ENCODE measurements at places on chromosomes 7 and 10.

GRCh38 chr7:18179093-18179492, 151.4 kb upstream of the PRPS1L1 start:
- DNase-seq: no peak

DNA sequence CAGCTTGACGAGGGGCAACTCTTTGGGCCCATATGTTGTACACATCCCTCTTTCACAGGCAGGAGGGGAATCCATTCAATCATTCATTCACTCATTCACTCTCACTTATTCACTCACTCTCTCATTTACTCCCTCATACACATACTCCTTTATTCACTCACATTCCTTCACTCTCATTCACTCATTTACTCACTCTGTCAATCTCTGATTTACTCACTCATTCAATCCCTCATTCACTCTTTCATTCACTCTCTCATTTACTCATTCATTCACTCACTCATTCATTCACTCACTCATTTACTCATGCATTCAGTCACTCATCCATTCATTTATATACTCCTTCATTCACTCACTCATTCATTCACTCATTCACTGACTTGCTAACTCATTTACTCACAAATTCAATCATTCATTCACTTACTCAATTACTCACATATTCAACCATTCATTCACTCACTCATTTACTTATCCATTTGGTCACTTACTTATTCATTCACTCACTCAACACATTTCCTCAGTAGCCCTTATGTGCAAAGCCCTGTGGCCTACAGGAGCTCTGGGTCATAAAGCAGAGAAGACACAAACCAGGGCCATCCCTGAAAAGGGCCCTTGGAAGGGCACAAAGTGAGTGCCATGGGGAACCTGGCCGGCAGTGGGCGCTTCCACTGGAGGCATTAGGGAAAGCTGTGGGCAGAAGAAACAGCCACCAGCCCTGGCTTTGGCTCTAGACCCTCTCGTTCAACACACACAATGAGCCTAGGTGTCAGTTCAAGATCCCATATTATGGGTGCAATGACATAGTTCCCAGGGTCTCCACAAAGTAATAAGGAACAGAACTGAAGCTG, 26.0 kb downstream of the HIP1 start:
- no peak for DNase-seq

DNA sequence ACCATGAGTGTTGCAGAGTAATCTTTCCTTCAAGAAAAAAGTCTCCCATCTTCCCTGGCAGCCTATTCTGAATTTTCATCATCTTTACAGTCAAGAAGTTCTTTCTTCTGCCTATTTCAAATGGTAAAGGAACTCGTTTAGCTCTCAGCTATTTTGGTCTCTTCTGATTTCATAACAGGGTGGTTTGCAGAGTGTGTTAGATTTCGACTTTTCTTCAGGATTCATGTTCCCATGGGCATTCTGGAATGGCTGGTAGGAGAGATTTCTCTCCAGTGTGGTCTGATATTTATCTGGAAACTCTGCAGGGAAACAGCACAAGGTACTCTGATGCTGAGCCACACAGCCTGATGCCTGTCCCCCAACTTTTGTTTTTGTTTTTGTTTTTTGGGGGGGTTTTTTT, 111.1 kb upstream of the FAM171A1 start:
- DNase-seq: no peak

- no peak for DNase-seq
These were observed 87.1 kb upstream of the HDAC9 start for GRCh38 chr7:18408461-18408860.

DNA sequence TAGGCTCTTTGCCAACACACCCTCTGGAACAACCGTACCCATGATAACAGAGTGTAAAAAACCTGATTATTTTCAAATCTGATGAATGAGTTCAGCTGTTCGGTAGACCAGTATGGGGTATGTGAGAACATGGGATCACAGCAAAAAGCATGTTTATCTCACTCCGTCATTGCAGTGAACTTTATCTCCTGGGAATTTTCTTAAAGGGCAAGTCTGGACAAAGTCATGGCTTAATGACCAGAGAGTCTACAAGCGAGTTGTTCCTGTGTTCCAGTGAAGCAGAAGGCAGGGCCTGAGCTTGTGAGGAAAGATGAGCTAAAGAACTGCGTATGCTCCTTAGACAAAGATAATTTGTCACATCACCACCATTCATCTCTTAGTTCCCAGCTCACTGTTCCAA, 219.7 kb downstream of the TRIL start:
- no peak for DNase-seq

GRCh38 chr10:1036341-1036791, 10.7 kb upstream of the IDI2 start:
- no peak for DNase-seq

- no peak for DNase-seq
These were observed 49.7 kb upstream of the NRF1 start for GRCh38 chr7:129561677-129562359.

- no peak for DNase-seq
These were observed 25.4 kb downstream of the HECW1 start for GRCh38 chr7:43137811-43138210.
